ENCODE measurements at places on chromosomes 3 and 15.

DNA sequence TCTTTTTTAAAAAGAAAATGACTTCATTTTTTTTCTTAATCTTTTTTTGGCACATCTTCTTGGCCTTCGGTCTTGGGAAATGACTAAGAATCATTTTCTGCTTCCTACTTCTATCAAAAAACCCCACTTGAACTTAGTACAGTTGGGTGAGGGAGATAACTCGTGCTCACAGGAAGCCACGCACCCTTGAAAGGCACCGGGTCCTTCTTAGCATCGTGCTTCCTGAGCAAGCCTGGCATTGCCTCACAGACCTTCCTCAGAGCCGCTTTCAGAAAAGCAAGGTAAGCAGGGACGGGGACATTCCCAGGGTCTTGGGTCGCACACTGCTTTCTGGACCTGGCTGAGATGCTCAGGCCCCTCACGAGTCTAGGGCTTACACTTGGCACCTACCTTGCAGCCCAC, at the start of gene CCR4:
CCR4 (plus strand) TSS at position 235 of the 402 bp plus-strand sequence. CDS start 1,779 bp downstream, outside the sequence.
- no peak for DNase-seq

DNA sequence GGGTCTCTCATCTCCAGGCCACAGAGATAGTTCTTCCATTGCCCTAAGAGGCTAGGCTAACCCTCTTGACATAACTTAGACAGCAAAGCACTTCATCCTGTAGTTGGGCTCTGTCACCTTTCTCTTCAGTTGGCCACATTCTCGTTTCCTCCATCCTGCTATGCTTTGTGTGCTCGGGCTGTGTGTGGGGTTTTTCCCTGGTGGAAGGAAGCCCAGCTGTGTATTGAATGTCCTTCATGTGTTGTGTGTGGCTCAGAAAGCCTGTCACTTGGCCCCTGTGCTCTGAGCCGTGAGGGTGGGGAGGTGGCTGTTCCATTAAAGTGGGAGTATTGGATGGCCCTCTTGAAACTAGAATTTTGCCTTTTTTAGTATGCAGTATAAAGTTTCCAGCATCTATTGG, 8.8 kb upstream of the EXOG start:
- DNase-seq = no peak

- no peak for DNase-seq
Measured at GRCh38 chr3:38275658-38276057, 6.4 kb upstream of the SLC22A14 start.

DNA sequence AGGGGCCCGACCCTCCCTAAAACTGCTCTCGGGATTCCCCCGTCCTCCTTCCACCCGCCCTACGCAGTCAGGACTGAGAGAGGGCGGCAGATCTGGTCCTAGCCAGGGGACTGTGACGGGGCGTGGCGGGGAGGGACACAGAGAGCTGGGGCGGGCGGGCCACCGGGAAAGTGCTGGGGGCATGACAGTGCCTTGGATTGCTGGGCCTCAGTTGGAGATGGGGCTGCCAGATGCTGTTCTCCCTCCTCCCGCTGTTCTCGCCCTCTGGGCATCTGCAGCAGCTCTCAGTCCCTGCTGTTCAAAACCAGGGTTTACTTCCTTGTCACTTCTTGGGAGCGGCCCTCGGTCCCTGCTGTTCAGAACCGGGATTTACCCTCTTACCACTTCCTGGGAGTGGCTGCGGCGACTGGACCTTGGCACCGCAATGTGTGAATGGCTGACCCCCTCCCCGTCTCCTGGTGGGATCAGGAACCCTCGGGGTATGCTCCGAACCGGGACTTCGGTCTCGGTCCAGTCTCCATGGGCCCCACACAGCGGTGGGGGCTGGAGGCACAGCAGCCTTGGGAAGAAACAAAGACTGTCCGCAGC, 1.8 kb upstream of the RPP25 start:
- DNase-seq = no peak

DNA sequence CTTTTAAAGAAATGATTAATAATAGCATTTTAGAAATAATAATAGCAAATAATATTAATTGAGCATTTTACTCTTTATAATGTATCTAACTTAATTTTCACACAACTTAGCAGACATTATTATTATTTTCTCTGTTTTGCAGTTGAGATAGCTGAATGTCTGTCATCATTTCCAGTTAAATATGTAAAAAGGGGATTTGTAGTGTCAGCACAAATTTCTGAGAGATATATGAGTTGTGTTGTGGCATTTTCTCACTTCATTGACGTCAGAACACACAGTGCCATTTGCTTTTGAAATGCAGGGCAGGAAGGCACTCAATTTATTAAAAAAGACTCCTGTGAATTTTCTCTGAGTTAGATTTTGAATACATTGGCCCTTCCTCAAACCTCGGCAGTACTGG, 111.0 kb downstream of the GRM7 start:
- DNase-seq = no peak

DNA sequence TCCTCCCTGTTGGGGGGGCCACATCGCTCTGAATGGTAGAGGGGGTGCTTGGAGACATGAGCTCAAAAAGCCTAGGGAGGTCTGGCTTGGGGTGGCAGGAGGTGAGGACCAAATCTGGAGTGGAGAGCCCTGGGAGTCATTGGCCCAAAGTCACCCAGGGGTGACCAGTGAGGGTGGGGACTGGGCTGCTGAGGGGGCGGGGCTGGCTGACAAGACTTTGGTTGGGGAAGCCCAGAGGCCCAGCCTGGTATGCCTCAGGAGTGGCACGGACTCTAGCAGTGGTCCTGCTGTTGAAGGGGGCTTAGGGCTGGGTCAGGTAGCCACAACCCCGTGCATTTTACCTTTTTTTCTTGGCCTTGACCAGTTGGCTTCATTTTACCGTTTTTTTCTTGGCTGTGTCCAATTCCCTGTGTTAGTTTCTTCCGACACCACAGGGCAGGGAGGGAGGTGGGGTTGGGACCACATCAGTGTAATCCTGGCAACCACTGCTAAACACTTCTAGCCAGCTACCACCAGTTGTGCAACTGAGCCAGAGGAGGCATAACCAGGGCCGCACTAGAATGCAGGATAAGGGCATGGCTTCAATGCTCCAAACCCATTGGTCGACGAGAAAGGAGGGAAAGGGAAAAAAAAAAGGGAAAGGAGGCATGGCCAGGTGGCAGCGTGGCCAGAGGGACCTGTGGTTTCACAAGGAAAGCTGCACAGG, 105.3 kb upstream of the C2CD4B start:
- no peak for DNase-seq

- DNase-seq = no peak
Measured at GRCh38 chr3:140494970-140495369, 182.9 kb upstream of the TRIM42 start.

DNA sequence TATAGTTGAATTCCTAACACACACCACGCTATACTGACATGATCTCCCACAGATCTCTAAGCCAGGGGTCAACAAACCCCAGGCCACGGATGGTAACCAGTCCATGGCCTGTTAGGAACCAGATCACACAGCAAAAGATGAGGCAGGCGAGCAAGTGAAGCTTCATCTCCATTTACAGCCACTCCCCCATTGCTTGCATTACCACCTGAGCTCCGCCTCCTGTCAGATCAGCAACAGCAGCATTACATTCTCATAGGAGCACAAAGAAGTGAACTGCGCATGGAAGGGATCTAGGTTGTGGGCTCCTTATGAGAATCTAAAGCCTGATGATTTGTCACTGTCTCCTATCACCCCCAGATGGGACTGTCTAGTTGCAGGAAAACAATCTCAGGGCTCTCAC, 2.7 kb downstream of the PDCD7 start:
- no peak for DNase-seq

DNA sequence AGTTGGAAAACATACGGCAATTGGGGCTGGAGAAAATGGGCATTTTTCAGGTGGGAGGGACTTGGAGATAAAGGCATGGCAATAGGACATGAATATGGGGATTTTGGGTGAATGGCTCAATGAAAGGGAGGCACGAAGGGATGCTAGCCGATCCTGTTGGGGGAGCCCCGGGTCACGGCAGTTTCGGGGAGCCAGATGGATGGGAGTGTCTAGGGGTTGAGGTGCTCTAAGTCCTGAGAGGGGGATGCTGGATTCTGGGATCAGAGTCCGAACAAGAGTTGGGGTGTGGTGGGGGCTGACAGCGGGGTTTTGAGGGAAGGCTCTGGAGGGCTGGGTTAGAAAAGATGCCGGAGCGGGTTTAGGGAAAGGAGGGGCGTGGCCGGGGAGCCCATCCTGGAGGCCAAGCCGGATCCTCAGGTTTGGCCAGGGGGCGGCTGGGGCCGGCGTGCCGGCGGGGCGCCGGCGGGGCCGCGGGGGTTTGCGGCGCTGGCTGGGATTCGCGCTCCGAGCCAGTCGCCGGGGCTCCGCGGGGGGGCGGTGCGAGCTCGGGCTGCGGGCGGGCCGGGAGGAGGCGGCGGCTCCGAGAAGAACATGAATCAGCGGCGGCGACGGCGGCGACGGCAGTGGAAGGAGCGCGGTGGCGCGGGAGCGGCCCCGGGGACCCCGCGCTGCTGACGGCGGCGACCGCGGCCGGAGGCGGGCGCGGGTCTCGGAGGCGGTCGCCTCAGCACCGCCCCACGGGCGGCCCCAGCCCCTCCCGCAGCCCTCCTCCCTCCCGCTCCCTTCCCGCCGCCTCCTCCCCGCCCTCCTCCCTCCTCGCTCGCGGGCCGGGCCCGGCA, at the start of gene TYRO3:
TYRO3 (plus strand) TSS at position 813 of the 839 bp plus-strand sequence. CDS start 46 bp downstream, outside the sequence.
- peak; percentile 23 for DNase-seq

- DNase-seq = no peak
Measured at GRCh38 chr15:72932472-72932871, 119.8 kb upstream of the NEO1 start.

DNA sequence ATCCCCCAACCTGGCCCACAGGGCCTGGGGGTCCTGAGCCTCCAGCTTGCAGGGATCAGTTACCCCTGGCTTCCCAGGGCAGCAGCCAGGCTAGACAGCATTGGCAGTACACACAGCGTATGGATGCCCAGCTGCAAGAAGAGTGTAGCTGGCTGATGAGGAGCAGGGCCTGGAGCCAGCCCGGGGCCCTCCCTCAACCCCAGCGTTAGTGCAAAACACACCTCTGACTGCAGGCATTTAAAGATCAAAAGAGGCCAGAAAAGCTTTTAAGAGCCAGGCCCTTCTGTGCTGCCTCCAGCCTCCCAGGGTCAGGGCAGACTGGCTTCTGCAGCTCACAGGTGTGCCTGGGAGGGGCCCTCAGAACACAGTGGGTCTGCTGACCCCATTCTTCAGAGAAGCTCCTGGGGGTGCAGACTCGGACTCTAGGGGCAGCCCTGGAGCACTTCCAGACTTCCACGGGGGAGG, 110.6 kb downstream of the ETFA start:
- no peak for DNase-seq

GRCh38 chr3:124592658-124593441, 137.4 kb upstream of the UMPS start:
- no peak for DNase-seq

DNA sequence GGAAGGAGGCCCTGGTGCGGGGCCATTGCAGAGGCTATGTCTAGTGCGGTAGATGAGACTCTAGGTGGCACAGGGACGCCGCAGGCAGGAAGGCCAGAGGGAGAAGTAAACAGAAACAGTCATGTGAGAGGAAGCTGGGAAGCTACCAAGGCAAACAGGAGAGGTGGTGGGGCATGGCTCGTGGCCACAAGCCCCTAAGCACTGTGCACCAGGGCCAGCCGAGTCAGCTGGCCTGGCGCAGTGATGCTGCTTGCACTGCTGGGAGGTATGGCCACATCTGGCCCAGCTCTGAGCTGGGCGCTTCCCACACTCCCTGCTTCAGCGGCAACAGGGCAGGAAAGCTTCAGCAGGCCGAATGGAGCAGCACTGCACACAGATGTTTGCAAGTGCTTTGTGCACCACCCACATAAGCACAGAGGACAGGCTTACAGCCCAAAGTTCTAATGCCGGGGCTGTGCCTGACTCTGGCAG, 76.6 kb downstream of the SRGAP3 start:
- DNase-seq = no peak

DNA sequence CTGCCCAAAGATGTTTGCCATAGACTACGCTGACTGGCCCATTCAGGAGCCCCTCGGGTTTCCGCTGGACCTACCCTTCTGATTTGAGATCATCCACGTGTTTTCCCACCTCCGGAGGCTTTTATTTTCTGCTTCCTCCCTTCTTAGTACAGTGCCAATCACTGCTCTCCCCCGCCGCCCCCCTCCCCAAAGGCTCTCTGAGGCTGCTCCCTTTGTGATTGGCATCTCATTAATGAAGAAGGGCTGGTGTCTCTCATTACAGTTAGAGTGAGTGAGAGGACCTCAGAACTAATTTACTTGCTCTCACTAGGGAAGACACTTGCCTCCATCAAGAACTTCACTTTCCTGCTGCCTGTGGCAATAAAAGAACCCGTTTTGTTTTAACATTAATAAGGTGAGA, 284.7 kb upstream of the ICE2 start:
- DNase-seq = no peak

DNA sequence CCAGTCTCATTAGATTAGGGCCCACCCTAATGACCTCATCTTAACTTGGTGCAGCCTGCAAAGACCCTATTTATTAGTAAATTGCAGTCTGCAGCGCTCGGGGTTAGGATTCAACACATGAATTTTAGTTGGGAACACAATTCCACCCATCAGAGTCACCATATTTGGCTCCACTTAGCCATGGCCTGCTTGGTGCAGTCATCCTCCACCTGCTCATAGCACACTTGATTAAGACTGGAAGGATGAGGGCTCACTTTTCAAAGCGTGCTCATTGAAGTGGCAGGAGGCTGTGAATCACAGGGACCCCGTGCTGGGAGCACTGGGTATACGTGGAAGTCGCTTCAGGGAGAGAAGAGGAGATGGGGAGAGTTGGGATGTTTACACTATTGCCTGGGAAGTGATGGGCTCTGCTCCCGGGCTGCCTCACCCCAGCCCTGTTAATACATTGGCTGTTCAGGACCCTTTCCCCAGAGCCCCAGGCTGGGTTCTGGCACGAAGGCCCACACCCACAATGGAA, 68.2 kb downstream of the ASB7 start:
- DNase-seq = no peak

DNA sequence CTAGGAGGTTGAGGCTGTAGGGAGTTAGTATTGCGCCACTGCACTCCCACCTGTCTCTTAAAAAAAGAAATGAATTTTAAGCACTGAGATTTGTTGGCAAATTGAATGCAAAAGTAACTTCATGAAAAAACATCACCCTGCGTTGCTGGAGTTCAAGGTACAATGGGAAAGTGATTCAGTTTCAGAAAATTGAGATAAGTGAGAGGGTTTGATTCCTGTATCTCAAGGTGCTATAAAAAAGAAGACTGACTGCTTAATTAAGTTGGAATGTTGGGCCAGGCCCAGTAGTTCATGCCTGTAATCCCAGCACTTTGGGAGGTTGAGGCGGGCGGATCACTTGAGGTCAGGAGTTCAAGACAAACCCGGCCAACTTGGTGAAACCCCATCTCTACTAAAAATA, 39.1 kb downstream of the IQGAP1 start:
- no peak for DNase-seq

DNA sequence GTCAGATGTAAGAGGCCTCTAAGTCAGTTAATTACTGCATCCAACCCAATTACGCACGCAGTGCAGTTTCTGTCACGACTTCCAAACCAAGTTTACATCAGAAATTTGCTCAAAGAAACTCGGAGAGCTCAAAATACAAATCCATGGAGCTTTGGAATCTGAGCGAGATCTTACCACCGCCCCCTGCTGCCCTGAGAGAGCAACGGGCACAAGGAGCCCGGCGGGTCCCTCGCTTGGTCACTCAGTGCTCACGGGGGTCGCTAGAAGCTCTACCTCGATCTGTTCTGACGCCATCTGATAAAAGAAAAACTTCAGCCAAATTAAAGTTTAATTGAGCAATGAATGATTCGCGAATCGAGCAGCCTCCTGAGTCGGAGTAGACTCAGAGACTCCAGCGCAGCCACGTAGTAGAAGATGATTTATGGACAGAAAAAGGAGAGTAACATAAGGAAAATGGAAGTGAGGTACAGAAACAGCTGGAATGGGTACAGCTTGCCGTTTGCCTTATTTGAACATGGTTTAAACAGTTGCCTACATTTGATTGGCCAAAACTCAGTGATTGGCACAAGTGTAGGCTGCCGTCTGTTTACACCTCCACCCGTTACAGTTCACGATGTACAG, 232.7 kb upstream of the ATP10A start:
- no peak for DNase-seq
